HCT116 (cell line): ENCODE measurements at places on chromosomes 6 and 20.

- no peaks in the 10 kb centered on the region for H3K27me3 ChIP-seq
- H3K4me3 ChIP-seq, result no peak overlapping the region
- H3K36me3 ChIP-seq, result no peaks in the 10 kb centered on the region
- no peak for DNase-seq
- H3K4me1 ChIP-seq, result peaks cover 3% of the 10 kb centered on the region; the same call in 1 of the 2 replicates
- H3K27ac ChIP-seq, result no peak overlapping the region
Measured at GRCh38 chr20:14859627-14860026, 522.2 kb upstream of the FLRT3 start.

DNA sequence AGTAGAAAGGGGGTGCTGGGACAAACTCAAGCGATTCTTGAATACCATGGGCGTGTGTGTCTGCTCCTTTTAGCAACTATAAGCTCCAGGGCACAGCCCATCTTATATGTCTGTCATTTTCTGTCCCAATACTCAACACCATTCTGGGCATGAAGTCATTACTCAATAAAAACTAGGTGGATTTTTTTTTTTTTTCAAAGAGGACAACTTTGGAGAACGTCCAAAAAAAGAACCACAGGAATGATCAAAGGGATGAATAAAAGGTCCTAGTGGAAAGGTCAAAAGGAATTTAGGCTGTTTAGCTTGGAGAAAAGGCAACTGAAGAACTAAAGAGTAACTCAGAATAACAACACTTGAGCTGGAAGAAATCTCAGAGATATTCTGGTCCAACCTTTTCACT lies 24.4 kb downstream of the UQCC1 start:
- DNase-seq, result no peak
- no peak overlapping the region for H3K4me3 ChIP-seq
- peaks cover 7% of the 10 kb centered on the region; the same call in 1 of the 2 replicates for H3K36me3 ChIP-seq
- H3K27ac ChIP-seq, result peak overlapping the region; percentile 29; the same call in 1 of the 2 replicates

DNA sequence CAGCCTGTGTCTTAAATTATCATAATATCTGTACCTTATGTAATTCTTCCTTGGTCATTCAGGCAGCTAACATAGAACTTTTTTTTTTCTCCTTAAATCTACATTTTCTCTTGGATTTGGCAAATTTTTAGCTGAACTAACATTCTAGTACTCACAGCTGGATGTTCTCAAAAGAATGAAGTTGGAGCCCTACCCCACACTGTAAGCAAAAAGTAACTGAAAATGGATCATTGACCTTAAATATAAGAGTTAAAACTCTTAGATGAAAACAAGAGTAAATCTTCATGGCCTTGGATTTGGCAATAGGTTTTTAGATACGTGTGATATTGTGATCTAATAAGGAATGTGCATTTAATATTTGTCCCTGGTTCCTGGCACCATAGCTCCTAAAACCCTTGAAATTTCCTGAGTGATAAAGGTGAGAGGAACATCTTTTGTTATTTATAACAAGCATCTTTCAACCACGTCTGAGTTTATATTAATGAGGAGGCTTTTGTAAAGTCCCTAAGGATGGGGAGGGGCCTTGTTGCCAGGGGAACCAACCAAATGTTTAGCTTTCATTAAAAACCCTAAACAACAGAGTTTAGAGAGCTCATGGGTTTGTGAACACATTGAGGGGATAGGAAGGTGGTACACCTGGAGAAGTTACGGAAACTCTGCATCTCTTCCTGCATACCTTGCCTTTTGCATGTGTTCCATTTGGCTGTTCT lies 106.1 kb upstream of the ADGRF4 start:
- no peak for DNase-seq
- H3K36me3 ChIP-seq, result peaks cover 7% of the 10 kb centered on the region
- H3K4me1 ChIP-seq, result no peaks in the 10 kb centered on the region
- no peak overlapping the region for H3K4me3 ChIP-seq
- H3K27ac ChIP-seq, result no peak overlapping the region
- H3K27me3 ChIP-seq, result no peaks in the 10 kb centered on the region

GRCh38 chr20:38137441-38138037 lies 27.5 kb downstream of the TGM2 start:
- no peak overlapping the region for H3K4me3 ChIP-seq
- H3K36me3 ChIP-seq, result no peaks in the 10 kb centered on the region
- peaks cover 25% of the 10 kb centered on the region for H3K4me1 ChIP-seq
- H3K27me3 ChIP-seq, result no peaks in the 10 kb centered on the region
- DNase-seq, result no peak
- H3K27ac ChIP-seq, result no peak overlapping the region

DNA sequence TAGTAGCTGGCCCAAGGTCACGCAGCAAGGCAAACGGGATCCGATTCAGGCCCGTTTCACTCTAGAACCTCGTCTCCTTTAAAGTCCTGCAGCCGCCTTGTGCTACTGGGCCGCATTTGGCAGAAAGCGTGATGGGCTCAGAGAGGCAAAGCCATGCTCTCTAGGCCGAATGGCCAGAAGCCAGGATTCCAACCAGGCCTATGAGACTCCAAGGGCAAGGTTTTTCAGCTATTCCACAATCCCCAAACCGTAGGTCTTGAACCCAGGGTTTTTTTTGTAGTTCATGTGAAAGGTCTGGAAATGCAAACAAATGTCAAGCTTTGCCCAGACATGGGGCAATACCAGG lies 174.1 kb downstream of the PREX1 start:
- DNase-seq, result no peak
- H3K27ac ChIP-seq, result no peak overlapping the region
- H3K36me3 ChIP-seq, result no peaks in the 10 kb centered on the region
- H3K27me3 ChIP-seq, result no peaks in the 10 kb centered on the region
- no peaks in the 10 kb centered on the region for H3K4me1 ChIP-seq
- no peak overlapping the region for H3K4me3 ChIP-seq

GRCh38 chr6:21005816-21006570 lies 471.7 kb downstream of the CDKAL1 start:
- DNase-seq, result peak; percentile 85
- peaks cover 56% of the 10 kb centered on the region for H3K4me1 ChIP-seq
- peak overlapping the region; percentile 87 for H3K27ac ChIP-seq
- no peaks in the 10 kb centered on the region for H3K27me3 ChIP-seq
- no peaks in the 10 kb centered on the region for H3K36me3 ChIP-seq

DNA sequence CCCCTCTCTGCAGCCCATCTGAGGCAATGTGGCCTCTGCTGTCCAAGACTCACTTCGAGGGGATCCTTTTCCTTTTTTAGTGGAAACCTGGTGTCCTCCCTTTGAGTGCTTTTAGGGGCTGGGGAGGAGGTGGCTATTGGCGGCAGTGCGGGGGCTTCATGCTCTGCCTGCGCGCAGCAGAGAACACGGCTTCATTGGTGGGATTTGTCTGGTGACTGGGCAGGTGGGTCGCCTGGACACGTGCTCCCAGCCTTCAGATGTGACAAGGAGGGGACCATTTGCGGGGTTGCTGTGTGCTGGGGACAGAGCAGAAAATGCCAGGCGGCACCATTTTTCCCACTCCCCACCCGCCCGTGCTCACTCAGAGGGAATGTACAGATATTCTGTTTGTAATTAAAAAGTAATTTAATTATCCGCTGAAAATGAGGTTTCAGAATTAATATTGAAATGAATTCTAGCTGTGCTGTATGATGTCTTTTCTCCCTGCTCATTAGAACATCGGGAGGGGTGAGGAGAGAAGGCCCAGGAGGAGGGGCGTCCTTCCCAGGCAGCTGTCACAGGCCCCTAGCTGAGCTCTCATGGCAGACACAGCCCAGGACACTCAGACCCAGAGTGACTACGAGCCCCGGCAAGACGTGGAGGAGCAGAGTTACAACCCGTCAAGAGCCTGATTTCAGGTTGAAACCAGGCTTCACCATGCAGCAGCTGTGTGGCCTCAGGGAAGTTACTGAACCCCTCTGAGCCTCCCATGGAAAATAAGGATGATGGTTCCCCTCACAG lies 417.2 kb upstream of the SULF2 start:
- H3K27me3 ChIP-seq, result no peaks in the 10 kb centered on the region
- no peak for DNase-seq
- H3K27ac ChIP-seq, result no peak overlapping the region
- no peaks in the 10 kb centered on the region for H3K36me3 ChIP-seq

GRCh38 chr20:22744341-22745193 lies 160.2 kb upstream of the FOXA2 start:
- no peaks in the 10 kb centered on the region for H3K36me3 ChIP-seq
- peaks cover 4% of the 10 kb centered on the region; the same call in 1 of the 2 replicates for H3K27me3 ChIP-seq
- no peak overlapping the region for H3K27ac ChIP-seq
- DNase-seq, result no peak
- no peaks in the 10 kb centered on the region for H3K4me1 ChIP-seq

GRCh38 chr6:4459996-4460395 lies 316.2 kb upstream of the CDYL start:
- no peaks in the 10 kb centered on the region for H3K27me3 ChIP-seq
- H3K4me3 ChIP-seq, result no peak overlapping the region
- H3K27ac ChIP-seq, result no peak overlapping the region

- H3K27me3 ChIP-seq, result no peaks in the 10 kb centered on the region
- H3K4me1 ChIP-seq, result peaks cover 31% of the 10 kb centered on the region
- H3K36me3 ChIP-seq, result peaks cover 5% of the 10 kb centered on the region; the same call in 1 of the 2 replicates
- DNase-seq, result no peak
- no peak overlapping the region for H3K4me3 ChIP-seq
Measured at GRCh38 chr20:44644667-44645131, 6.8 kb downstream of the ADA start.

DNA sequence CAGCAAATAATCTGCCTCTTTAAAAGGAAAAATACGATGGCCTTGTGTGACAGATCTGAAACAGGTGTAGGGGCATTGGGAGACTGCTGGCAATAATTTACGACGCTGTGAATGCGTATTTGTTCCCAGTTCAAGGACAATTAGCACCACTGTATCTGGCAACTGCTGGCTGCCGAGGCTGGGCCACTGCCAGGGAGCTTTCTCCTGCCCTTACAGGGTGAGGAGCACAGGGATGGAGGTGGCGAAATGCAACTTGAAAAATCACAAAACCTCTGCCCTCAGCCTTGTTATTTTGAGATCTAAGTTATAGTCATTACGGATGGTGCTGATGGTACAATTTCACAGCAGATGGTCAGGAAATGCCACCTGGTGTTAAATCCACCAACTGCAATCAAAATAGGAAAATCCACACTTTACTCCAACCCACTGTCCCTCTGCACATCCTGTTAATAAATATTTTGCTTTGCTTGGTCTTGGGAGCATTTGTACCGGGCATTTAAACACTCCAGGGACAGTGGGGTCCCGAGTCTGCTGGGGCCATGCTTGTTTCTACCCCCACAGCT lies 6.4 kb downstream of the MYLK4 start:
- H3K4me3 ChIP-seq, result no peak overlapping the region
- no peak overlapping the region for H3K27ac ChIP-seq
- no peak for DNase-seq
- H3K4me1 ChIP-seq, result no peaks in the 10 kb centered on the region
- no peaks in the 10 kb centered on the region for H3K27me3 ChIP-seq

GRCh38 chr6:100235631-100236030 lies 229.1 kb downstream of the SIM1 start:
- no peaks in the 10 kb centered on the region for H3K36me3 ChIP-seq
- H3K27ac ChIP-seq, result no peak overlapping the region
- no peak overlapping the region for H3K4me3 ChIP-seq
- no peak for DNase-seq

DNA sequence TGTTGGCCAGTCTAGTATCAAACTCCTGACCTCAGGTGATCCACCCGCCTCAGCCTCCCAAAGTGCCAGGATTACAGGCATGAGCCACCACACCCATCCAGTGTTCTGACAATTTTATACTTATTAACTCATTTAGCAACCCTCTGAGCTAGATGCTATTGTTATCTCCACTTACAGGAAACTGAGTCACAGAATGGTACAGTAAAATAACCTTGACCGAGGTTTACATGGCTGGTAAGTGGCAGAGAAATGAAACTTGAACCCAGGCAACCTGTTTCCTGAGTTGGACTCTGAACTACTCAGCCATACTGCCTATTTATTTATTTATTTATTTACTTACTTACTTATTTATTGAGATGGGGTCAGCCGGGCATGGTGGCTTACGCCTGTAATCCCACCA lies 6.6 kb upstream of the SIGLEC1 start:
- H3K4me1 ChIP-seq, result 0 out of 2 replicates have a peak, but pooled peaks cover 4% of the 10 kb centered on the region
- no peak overlapping the region for H3K27ac ChIP-seq
- no peak for DNase-seq
- H3K4me3 ChIP-seq, result no peak overlapping the region

GRCh38 chr6:1464781-1465370 lies 75.5 kb downstream of the FOXF2 start:
- H3K27me3 ChIP-seq, result no peaks in the 10 kb centered on the region
- no peak overlapping the region for H3K27ac ChIP-seq
- DNase-seq, result no peak
- peaks cover 4% of the 10 kb centered on the region for H3K4me1 ChIP-seq

- H3K4me3 ChIP-seq, result no peak overlapping the region
- H3K27me3 ChIP-seq, result no peaks in the 10 kb centered on the region
- H3K27ac ChIP-seq, result no peak overlapping the region
- H3K4me1 ChIP-seq, result no peaks in the 10 kb centered on the region
- no peak for DNase-seq
Measured at GRCh38 chr6:43968110-43968965, 158.9 kb downstream of the MRPL14 start.

- H3K4me3 ChIP-seq, result no peak overlapping the region
- H3K36me3 ChIP-seq, result peaks cover 4% of the 10 kb centered on the region; the same call in 1 of the 2 replicates
- no peak overlapping the region for H3K27ac ChIP-seq
- H3K4me1 ChIP-seq, result peaks cover 20% of the 10 kb centered on the region
- H3K27me3 ChIP-seq, result no peaks in the 10 kb centered on the region
Measured at GRCh38 chr6:158410784-158411183, 98.5 kb downstream of the TULP4 start.

- H3K27me3 ChIP-seq, result no peaks in the 10 kb centered on the region
- no peak for DNase-seq
Measured at GRCh38 chr20:36645998-36646397, at the start of gene SLA2. Gene SLA2 (minus strand): TSS chr20:36646196. CDS start chr20:36641335, 4,861 bp downstream.

GRCh38 chr6:149318581-149319286 lies 1.2 kb downstream of the TAB2 start:
- no peaks in the 10 kb centered on the region for H3K36me3 ChIP-seq
- DNase-seq, result no peak
- peak overlapping the region; percentile 69 for H3K4me3 ChIP-seq
- 0 out of 2 replicates have a peak, but pooled peaks cover 3% of the 10 kb centered on the region for H3K27me3 ChIP-seq

- H3K36me3 ChIP-seq, result no peaks in the 10 kb centered on the region
- H3K27me3 ChIP-seq, result no peaks in the 10 kb centered on the region
- H3K27ac ChIP-seq, result no peak overlapping the region
- peaks cover 3% of the 10 kb centered on the region; the same call in 1 of the 2 replicates for H3K4me1 ChIP-seq
Measured at GRCh38 chr6:13531956-13532355, 42.4 kb upstream of the SIRT5 start.

GRCh38 chr6:6826095-6826901 lies 237.8 kb downstream of the LY86 start:
- peaks cover 44% of the 10 kb centered on the region for H3K4me1 ChIP-seq
- no peaks in the 10 kb centered on the region for H3K27me3 ChIP-seq
- DNase-seq, result no peak
- H3K27ac ChIP-seq, result peak overlapping the region; percentile 69

DNA sequence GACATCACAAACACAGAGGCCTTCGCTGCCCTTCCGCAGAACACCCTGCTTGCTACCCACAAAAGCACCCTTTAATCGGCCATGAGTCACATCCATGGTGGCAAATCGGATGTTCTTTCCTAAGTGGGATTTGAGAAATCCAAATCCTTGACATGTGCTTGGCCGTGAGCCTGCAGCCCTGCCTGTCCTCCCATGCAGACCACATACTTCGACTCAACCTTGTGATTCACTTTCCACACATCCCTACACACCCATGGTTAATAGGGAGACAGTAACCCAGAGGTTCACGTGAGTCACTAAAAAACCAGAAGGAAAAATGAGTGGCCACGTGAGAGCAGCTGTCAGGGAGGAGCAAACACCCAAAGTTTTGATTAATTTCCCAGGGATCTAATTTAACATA lies 19.4 kb downstream of the RAMACL start:
- no peaks in the 10 kb centered on the region for H3K36me3 ChIP-seq
- no peak for DNase-seq
- H3K4me1 ChIP-seq, result peaks cover 15% of the 10 kb centered on the region; the same call in 1 of the 2 replicates
- no peaks in the 10 kb centered on the region for H3K27me3 ChIP-seq
